ENCODE measurements at places on chromosomes 7 and 10.

GRCh38 chr10:92845921-92846320 lies 2.4 kb upstream of the EXOC6 start:
- DNase-seq: no peak

DNA sequence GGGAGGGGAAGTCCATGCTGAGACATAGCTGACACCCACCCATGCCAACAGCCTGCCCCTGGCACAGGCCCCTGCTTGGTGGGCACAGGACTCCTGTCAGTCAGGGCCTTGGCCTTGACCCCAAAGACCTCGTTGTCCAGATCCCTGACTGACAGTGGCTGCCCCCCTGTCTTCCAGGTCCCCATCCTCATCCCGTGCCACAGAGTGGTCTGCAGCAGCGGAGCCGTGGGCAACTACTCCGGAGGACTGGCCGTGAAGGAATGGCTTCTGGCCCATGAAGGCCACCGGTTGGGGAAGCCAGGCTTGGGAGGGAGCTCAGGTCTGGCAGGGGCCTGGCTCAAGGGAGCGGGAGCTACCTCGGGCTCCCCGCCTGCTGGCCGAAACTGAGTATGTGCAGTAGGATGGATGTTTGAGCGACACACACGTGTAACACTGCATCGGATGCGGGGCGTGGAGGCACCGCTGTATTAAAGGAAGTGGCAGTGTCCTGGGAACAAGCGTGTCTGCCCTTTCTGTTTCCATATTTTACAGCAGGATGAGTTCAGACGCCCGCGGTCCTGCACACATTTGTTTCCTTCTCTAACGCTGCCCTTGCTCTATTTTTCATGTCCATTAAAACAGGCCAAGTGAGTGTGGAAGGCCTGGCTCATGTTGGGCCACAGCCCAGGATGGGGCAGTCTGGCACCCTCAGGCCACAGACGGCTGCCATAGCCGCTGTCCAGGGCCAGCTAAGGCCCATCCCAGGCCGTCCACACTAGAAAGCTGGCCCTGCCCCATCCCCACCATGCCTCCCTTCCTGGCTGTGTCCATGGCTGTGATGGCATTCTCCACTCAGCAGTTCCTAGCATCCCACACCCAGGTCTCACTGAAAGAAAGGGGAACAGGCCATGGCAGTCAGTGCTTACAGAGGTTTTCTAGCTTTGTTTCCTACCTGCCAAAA lies 197.2 kb downstream of the EBF3 start:
- no peak for DNase-seq

GRCh38 chr7:25546306-25546705 lies 318.0 kb upstream of the NPVF start:
- no peak for DNase-seq

- DNase-seq: no peak
Measured at GRCh38 chr10:93028883-93029282, 31.7 kb upstream of the CYP26C1 start.

DNA sequence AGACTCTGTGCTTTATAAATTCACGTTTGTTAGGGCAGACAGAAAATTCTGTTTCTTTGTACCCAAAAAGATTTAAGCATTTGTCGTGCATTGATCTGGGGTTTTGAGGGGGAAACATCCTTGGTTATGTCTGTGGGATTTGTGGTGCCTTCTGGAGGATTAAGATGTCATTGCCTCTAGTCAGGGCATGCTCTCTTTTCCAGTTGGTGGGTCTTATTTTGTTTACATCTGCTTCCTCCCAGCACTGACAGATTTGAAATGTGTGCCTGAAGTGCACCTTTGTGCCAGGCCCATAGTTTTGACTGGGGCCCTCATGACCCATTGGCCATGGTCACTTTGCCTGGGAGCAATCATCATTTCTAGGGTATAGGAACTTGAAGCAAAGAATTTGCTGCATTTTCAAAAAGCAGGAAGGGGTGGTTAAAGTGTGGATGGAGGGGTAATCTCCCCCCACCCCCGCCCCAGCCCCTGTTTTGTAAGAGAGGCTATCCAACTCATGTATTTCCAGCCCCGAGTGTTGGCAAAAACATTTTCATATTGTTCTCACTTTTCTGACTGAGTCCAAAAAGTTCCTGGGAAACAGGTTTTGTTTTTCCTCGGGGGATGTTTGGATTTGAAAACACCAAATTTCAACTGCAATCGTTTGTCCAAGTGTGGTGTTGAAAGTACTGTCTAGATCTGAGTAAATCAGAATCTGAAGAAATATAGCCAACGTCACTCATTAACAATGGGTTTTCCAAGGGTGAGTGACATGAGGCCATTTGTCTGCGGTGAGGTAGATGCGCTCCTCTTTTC lies 388.2 kb upstream of the GALNT17 start:
- no peak for DNase-seq

- DNase-seq: no peak
Measured at GRCh38 chr7:68334216-68334615, 1264.1 kb upstream of the AUTS2 start.

DNA sequence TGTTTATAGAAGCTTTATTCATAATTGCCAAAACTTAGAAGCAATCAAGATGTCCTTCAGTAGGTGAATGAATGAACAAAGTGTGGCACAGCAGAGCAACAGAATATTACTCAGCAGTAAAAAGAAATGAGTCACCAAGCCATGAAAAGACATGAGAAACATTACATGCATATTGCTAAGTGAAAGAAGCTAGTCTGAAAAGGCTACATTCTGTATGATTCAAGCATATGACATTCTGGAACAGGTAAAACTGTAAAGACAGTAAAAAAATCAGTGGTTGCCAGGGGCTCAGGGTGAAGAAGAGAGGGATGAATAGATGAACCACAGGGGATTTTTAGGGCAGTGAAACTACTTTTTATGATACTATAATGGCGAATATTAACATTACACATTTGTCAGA lies 80.9 kb upstream of the APBB1IP start:
- DNase-seq: no peak

GRCh38 chr7:17598846-17599245 lies 300.4 kb downstream of the AHR start:
- no peak for DNase-seq

DNA sequence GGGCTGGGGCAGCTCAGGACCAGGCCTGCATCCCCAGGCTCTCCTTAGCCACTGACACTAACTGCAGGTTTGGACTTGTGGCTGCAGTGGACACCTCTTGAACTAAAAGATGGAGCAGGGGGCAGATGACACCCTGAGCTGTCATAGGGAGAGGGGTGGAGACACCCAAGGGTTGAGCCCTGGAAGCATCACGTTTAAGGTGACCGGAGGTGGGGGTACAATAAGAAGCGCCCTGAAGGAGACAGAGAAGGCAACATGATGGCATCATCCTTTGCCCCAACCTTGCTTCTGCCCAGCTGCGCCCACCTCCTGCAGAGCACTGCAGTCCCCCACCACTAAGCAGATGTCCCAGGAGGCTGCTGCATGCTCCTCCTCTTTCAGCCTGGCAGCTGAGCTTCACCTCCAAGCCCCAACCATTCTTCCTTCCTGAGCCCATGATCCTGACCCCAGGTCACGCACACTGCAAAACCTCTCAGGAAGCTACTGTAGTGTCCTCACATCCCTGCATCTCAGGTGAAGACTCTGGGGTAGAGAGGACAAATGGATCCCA lies 25.5 kb downstream of the OGDHL start:
- peak; percentile 19 for DNase-seq

GRCh38 chr7:140455743-140456142 lies 23.6 kb downstream of the MKRN1 start:
- DNase-seq: no peak

GRCh38 chr10:124565565-124566221 lies 104.1 kb downstream of the LHPP start:
- DNase-seq: peak; percentile 58

DNA sequence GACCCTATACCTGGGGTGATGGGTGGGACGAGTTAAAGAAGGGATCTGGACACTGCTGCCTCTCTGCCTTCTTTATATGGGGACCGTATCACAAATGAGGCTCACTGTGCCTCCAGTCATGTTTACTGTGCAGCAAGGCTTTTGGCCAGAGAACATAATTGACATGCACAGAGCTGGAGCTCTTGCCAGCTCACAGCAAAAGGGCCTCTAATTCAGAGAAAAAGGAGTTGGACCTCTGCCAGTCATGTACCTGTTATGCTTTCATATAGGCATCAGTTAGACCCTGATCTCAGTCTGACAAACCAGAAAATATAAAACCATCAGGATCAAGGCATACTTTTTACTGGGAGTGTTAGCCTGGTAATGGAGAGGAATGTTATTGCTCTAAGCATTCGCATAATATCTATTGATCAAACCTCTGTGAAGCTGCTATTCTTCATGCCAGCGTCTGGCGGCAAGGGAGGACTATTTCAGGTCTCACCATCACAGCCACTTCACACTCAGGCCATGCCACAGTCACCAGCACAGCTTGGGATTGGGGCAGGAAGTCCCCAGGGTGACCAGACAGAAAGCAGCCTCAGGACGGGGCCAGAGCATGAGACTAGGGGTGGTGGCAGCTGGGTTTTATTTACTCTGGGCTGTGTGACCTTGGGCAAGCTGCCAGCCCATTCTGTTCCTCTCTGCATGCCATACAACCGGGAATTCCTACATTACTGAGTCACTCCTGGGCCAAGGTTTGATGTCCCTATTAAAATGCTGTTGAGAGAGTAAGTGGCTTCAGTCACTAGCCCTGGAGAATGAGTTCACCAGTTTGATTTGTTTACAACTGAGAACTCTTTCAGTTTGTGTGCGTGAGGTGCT lies 90.1 kb downstream of the NPSR1 start:
- peak; percentile 31 for DNase-seq

GRCh38 chr7:135784013-135784412 lies 35.4 kb upstream of the FAM180A start:
- no peak for DNase-seq

- no peak for DNase-seq
Measured at GRCh38 chr10:4267086-4267773, 482.2 kb upstream of the KLF6 start.

DNA sequence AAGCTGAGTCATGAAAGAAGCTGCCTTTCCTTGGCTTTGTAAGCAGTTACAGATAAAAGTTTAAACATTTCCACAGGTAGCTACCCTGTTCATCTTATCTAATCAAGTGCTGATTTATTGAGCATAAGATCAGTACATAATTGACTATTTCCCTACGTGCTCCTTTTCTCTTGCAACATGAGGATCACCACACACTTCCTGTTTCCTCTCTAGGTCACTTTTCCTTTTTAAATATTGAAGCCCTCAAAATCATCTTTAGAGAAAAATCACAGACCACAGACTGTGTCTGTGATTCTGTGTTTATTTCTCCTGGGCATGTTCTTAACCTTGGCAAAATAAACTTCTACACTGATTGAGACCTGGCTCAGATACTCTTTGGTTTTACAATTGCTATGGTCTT lies 69.5 kb downstream of the ZNF37A start:
- DNase-seq: no peak

DNA sequence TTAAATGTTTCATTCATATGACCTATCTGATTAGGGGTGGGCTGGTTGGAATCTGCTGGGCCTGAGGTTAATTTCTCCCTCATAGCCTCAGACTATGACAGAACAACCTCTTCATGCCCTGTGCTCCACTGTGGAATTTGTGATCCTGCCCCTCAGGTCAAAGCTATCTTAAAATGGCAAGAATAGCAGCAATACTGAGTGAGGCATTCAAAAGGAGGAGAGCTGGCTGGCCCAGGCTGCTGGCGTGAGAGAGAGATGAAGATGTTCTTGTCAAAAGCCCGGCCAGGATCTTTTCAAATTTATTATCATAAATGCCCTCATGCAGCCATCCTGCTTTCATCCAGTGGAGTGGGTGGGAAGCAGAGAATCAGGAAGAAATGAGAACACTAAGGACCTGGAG lies 41.8 kb upstream of the PLCE1 start:
- DNase-seq: no peak

DNA sequence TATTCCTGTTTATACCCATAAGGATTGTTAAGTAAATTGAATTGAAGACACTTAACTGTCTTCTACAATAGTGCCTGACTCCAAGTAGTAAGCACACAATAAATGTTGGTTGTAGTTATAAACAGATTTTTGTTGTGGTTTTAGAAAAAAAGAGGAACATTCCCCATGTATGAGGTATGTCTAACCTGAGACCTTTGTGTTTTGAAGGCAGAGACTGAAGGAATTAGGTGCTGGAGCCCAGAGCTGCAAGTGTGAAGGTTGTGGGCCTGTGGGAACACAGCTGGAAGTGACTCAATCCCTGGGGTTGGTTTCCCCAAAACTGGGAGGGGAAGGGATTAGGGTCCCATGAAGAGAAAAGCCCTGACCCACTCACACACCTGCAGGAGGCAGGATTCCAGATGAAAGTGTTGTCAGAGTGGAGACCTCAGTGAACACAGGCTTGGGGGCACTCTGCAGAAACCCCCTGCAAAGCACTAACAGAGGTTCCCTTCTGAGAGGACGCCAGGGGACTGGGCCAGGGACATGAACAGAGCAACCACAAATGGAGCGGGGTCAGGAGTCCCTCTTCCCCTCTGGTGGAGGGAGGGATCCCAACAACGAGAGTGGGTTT lies 265.1 kb upstream of the KLF14 start:
- no peak for DNase-seq

DNA sequence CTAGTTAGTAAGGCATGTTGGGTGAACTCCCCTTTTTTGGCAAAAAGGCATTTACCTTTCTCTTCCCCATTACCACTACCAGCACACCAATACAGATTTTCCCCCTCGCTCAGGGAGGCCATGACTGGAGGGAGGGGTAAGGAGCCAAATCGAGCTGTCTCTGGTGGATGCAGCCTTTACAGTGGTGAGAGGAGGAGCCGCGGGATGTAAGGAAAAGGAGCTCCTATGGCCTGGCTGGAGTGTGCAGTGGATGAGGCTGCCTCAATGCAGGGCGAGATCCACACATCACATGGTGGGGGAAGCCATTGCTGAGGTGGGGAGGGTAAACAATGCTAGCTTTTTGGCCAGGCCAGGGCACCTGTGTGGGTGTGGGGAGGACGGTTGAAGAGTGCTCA lies 416.2 kb downstream of the EXOC4 start:
- DNase-seq: no peak

DNA sequence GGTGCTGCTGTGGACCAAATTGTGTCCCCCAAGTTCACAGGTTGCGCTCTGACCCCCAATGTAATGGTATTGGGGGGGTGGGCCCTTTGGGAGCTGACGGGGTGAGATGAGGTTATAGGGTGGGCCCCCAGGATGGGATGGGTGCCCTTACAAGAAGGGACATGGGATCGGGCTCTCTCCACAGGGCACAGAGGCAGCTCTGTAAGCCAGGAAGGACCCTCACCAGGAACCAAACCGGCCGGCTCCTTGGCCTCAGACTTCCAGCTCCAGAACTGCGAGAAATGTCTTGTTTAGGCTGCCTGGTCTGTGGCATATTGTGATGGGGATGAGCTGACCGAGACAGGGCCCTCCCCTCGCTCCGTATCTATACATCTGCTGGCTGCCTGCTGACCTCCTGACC lies 25.7 kb upstream of the JAKMIP3 start:
- DNase-seq: no peak
